A172 (cell line): ENCODE measurements at places on chromosomes 2 and 18. TPM values are rescaled to one million over a fixed set of nuclear protein-coding genes. Genes with fewer than 3 reads are reported as not detected.

The HTR2B gene
- total RNA-seq: 0.07 TPM in 1 of 2 replicates, not detected in the other

The ID2 gene
- total RNA-seq: 63.8 and 98.8 TPM in 2 replicates

The ST6GAL2 gene
- not detected in 2 replicates for total RNA-seq

The GLI2 gene
- total RNA-seq: 4.6 and 4.7 TPM in 2 replicates

The MATN3 gene
- 13.4 and 16.1 TPM in 2 replicates for total RNA-seq

The IFIH1 gene
- total RNA-seq: 4.7 and 7.0 TPM in 2 replicates

The LAMA1 gene
- 4.4 and 7.2 TPM in 2 replicates for total RNA-seq

The NYAP2 gene
- not detected in 2 replicates for total RNA-seq

The GBX2 gene
- total RNA-seq: 6.2 and 6.4 TPM in 2 replicates

The MPV17 gene
- 91.0 and 108 TPM in 2 replicates for total RNA-seq

The CPO gene
- total RNA-seq: not detected in 2 replicates

The C18orf63 gene
- not detected in 2 replicates for total RNA-seq

The MOGAT1 gene
- not detected in 2 replicates for total RNA-seq

- no peak for DNase-seq
Measured at GRCh38 chr2:230068651-230069055, at the start of gene SLC16A14. SLC16A14 (minus strand) TSS chr2:230068924; CDS start chr2:230059352, 9,572 bp downstream.

DNA sequence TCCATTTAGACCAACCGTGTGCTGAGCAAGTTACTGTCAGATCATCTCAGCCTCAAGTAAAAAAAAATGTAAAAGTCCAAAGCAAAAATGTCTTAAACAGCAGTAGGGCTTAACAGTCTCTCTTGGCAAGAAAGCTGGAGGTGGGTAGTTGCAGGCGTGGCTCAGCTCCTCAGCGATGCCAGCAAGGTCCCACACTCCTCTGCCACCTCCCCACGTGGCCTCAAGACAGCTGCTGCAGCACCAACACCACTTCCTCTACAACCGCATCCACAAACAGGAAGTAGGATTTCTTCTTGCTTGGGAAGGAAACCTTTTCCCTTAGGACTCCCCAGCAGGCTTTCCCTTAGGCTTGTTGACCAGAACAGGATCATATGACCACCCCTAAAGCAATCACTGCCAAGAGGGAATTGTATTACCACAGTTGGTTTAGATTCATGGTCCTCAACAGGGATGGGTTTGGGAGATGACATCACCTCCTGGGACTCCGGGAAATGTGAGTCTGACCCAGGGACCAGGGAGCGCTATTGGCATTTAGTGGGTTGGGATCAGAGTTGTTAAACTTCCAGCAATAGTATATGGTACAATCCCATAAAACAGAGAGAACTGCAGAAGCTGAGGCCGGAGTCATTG lies 97.1 kb downstream of the MAPK4 start:
- no peak for DNase-seq

GRCh38 chr2:116477229-116477628 lies 1337.3 kb upstream of the DDX18 start:
- no peak for DNase-seq

- no peak for DNase-seq
Measured at GRCh38 chr2:56860991-56861390, 677.2 kb downstream of the CCDC85A start.

GRCh38 chr2:199984755-199985154 lies 29.4 kb downstream of the MAIP1 start:
- DNase-seq: no peak

DNA sequence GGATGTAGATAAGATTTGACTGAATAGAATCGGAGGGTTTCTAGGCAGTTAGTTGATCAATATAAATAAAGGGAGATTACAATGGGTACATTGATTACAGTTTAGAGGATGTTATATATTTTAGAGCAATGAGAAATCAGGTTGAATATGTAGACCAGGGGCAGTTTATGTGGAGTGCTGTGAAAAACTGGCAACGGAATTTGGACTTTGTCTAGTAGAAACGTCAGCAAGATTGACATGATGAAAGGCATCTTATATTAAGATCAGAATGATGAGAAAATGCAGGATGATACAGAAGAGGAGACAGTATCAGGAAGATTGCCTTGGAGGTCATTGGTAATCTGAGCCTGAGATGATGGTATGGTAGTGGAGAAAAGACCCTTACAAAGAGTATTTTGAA lies 39.9 kb downstream of the RAB10 start:
- DNase-seq: no peak

DNA sequence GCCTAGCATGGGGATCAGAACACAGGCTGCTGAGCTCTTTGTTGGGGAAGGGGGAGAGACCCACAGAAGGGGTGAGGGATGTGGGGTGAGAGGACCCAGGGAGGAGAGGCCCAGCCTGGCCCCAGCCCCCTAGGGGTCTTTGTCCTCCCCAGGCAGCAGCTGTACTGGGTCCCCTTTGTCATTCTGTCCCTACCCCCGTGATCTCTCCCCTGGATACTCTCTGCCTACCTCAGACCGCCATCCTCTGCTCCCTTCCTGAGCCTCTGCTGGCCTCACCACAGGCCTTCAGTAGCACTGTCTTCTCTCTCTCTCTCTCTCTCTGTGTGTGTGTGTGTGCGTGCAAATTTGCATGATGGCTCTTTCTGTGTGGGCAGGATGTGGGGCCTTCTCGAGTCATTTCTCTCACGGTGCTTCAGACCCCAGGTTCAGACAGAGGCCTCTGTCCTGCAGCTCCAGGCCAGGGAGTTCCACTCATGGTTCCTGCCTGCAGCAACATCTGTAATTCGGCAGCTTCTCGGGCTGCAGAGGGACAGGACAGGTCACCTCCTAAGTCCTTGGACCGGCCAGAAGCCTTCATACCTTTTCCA lies 1.4 kb downstream of the PSD4 start:
- no peak for DNase-seq

DNA sequence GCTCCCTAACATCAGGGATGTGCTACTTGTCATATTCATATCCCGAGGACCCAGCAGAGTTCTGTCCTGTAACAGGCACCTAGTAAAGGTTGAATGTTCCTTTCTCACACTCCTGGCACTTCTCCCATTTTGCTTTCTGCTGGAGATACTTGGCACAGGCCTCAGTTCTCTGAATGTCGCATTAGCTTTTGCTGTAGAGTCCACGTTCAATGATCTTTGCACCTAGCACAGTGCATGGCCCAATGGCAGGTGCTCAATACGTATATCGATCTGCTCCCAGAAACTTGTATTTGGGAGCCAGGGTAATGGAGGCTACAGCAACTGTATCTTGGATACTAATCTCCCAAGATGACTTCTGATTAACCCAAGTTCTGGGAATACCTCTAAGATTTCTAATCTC lies 24.8 kb upstream of the VPS4B start:
- DNase-seq: no peak

- no peak for DNase-seq
Measured at GRCh38 chr2:208978946-208979345, 444.9 kb upstream of the MAP2 start.

DNA sequence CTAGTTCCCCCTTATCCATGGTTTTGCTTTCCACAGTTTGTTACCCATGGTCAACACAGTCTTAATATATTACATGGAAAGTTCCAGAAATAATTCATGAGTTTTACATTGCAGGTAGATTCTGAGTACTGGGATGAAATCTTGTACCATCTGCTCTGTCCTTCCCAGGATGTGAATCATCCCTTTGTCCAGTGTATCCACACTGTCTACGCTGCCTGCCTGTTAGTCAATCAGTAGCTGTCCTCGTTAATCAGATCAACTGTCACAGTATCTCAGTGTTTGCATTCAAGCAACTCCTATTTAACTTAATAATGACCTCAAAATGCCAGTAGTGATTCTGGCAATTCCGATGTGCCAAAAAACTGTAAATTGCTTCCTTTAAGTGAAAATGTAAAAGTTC lies 76.3 kb downstream of the DYNC1I2 start:
- peak; percentile 60 for DNase-seq

DNA sequence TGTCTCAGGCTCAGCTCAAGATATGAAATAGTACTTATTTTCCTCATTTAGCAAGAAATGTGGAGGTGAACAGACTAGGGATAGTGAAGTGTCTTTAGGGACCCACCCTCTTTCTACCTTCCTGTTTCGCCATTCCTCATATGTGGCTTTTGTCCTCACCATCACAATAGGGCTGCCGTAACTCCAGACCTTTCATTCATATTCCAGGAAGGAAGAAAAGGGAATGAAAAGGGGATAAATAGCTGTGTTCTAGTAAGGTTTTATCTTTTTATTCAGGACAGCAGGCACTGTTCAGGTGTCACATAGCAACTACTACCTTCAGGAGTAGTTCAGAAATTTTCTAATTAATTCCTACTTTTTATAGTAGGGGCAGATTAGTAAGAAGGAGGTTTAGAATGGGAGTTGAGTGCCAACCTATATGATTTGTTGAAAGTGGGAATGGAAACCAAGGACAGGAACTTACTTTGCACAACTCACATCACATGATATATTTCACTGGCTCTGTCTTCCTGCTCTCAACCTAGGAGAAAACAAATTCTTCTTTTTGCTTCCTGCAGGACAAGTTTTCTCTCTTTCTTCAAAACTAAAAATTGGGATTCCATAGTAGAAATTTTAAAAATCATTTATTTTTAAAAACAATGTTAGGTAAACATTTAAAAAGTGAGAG lies 36.0 kb upstream of the HDAC4 start:
- DNase-seq: no peak

GRCh38 chr2:10033251-10034006 lies 9.9 kb upstream of the KLF11 start:
- no peak for DNase-seq

DNA sequence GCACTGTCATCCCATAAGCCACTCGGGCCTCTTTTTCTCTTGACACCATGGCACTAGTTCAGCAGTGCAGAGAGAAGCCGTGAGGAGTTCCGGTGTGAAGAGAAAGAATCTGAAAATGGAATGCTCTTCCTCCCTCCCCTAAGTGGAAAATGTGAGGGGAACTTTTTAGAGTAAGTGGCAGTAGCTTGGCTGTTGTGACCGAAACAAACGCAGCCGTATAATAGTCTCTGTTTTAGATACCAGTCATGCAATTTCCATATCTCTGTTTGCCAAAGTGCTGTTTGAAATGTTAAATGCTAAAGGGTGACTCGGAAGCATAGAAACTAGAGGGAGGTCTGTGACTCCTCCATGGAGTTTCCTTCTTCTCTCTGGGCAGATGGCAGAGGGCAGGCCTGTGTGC lies 122.9 kb downstream of the MTCL1 start:
- DNase-seq: no peak

DNA sequence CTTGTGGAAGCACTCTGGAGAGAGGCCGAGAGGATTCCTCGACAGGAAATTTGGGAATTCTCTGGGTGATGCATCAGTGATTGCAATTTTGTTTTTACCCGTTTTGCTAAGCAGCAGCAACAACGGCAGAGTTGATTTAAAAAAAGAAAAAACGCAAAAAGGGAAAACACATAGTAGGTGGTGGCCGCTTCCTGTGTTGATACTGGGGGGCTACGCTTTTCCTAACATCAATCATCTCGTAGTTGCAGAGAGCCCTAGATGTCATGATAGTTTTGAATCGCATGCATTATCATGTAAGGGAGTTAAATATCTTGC lies 271 bp upstream of the RBM43 start:
- no peak for DNase-seq

DNA sequence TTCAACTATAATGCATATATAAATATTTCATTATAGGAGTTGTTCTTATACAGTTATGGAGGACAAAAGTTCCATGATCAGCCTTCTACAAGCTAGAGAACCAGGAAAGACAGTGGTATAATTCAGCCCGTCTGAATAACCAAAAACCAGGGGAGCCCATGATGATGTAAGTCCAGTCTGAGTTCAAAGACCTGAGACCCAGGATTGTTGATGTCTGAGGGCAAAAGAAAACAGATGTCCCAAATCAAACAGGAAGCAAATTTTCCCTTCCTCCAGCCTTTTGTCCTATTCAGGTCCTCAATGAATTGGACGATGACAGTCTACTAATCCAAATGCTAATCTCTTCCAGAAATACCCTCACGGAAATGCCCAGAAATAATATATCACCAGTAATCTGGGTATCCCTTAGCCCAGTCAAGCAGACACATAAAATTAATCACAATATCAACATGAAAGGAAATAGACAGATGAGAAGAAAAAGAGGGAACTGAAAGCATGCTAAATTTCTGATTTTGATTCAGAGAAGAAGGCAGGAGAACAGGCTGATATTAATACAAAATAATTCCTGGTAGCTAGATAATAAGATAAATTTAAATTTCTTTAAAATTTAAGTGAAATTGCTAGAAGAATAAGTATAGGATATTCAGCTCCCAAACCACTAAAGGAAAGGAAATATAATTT lies 255.6 kb upstream of the CTAGE1 start:
- DNase-seq: no peak

DNA sequence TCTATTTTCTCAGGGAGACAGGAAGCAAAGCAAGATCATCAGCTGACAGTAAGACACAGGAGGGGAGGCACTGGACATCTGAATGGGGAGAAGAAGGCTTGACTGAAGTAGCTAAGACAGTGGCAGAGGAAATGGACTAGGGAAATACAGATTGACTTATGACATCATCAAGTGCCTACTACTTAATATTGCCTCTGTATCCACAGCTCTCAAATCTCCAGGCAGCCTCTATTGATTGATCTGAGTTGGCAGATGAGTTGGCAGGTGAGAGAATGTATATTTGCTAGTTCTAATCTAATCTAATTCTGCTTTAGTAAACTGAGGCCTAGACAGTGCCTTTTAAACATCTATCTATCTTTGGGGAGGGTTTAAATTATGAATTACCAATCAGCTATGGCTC lies 242.1 kb downstream of the SLC8A1 start:
- no peak for DNase-seq

GRCh38 chr2:134413430-134413829 lies 159.6 kb downstream of the MGAT5 start:
- DNase-seq: no peak

DNA sequence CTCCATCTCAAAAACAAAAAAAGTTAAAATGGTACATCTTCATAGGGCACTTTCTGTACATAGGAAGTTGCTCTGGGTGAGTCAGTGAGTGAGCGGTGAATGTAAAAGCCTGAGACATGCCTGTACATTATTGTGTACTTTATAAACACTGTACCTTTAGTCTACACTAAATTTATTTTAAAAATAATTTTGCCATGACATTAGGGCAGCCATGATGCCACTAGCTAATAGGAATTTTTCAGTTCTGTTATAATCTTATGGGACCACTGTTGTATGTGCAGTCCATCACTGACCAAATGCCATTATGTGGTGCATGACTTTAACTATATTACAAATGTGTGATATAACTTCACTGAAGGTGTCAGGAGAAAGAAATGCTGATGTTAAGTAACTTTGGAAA lies 11.0 kb upstream of the TXNDC2 start:
- DNase-seq: no peak

DNA sequence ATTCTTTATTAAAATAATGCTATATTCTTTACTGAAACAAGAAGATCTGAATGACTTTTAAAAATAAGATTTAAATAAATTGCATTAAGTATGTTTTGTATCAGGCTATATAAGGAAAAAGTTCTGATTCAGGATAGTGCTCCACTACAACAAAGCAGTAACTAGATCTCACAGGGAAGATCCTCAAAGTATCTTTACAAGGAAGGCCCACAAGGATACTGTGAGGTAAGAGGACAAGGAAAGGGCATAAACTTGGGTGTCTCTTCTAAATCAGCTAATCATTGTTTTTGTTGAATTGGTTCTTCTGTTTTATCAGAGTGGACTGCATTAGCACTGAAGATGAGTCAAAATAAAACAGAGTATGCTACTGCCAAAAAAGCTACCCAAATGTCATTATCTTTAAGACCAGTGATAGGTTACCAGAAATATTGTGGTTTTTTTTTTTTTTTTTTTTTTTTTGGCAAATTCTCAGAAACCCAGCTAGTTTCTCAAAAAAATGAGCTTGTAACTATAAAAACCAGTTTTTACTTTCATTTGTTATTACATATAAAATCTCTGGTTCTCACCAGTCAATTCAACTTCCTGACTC lies 160.9 kb downstream of the BAZ2B start:
- DNase-seq: no peak
